ENCODE measurements at places on chromosomes 2 and 18.

GRCh38 chr18:55430026-55430425, 158.0 kb downstream of the TCF4 start:
- no peak for DNase-seq

DNA sequence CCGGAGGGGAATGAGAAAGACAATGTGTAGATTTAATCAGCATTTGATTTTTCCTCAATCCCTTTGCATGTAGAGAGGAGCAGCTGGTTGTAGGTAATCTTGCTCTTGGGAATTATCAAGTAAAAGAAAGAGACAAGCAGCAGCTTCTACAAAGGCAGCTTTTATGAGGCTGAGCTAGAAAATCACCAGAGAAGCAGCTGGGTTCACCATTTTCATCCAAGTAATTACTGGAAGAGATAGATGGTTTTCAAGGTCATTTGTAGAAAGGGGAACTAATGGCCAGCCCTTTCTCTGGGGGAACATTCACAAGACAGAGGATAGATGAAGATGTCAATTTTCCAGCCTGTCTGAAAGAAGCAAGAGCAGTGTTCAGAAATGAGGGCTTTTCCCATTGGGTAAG, 113.0 kb downstream of the RND3 start:
- no peak for DNase-seq

- no peak for DNase-seq
These were observed 652.0 kb downstream of the DPP10 start for GRCh38 chr2:115094441-115094840.

GRCh38 chr2:9979977-9980376, 28.5 kb downstream of the GRHL1 start:
- DNase-seq: no peak

DNA sequence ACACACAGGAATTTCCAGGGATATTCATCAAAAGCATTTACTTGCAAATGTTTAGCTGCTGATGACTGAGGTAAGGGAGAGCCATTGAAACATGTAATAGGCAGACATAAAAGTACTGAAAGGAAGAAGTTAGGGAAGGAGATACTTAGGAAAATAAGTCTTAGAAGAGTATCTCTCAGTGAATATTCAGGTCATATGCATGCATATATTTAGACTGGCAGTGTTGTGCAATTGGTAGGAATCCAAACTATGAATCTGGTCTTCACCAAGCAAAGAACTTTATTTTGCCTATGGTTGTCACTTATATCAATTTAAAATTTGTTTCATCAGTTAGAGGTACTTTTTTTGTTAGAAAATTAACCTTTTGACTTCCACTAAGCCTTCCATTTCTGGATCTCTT, 1490.7 kb downstream of the SUCLG1 start:
- DNase-seq: no peak

DNA sequence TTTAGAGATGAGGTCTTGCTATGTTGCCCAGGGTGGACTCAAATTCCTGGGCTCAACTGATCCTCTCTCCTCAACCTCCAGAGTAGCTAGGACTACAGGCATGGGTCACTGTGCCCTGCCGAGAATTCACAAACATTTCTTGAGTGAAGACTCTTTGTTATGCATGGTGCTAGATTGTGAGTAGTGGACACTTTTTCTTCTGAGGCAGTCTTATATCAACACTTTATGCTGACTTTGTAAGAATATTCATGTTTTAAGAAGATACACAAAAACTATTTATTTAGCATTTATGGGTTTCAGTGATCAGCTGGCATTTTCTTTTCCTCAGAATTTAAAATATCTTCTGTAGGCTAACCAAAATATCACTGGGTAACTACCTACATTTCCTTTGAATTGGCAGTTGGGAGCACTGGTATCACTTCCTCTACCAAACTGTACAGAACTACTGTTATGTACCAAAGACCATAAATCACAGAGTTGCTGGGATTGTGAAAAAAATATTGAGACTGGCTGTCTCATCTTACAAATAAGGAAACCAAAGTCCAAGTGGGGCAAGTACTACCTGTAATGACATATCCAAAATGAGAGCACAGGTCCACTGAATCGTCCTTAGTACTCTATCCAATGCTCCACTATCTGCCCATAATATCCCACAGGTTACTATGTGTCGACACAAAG, 34.0 kb downstream of the DOCK10 start:
- DNase-seq: no peak

GRCh38 chr18:22045221-22045918, 124.0 kb upstream of the GATA6 start:
- no peak for DNase-seq

All from stimulated activated CD8-positive, alpha-beta memory T cell treated with anti-CD3 and anti-CD28 coated beads, Interleukin-4, amount 100 ng/mL, for 1 hour (primary cell).